ENCODE measurements at places on chromosomes 1 and 21.

DNA sequence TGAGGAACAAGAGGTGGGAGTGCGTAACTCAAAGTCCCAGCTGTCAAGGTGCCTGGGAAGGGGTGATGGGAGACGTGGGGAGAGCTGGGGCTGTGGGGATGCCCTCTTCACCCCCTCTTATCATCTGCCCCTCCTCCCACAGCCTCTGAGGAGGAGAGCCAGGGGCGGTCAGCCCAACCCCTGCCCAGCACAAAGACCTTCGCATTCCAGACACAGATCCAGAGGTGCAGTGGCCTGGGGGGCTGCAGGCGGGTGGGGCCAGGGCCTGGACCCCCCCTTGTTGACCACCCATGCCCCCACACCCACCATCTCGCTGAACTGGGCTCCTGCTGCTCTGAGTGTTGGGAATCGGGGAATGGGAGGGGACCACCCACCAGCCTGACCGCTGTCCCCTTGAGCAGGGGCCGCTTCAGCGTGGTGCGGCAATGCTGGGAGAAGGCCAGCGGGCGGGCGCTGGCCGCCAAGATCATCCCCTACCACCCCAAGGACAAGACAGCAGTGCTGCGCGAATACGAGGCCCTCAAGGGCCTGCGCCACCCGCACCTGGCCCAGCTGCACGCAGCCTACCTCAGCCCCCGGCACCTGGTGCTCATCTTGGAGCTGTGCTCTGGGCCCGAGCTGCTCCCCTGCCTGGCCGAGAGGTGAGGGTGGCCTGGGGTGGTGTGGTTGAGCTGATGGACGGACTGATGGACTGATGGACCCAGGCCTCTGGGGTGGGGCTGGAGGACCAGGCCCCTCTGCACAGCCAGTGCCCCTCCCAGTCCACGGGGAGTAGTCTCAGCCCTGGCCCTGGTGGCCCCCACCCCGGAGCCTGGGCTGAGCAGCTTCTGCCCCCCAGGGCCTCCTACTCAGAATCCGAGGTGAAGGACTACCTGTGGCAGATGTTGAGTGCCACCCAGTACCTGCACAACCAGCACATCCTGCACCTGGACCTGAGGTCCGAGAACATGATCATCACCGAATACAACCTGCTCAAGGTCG is 29.7 kb downstream of the TRIM11 start:
- no peak for DNase-seq

DNA sequence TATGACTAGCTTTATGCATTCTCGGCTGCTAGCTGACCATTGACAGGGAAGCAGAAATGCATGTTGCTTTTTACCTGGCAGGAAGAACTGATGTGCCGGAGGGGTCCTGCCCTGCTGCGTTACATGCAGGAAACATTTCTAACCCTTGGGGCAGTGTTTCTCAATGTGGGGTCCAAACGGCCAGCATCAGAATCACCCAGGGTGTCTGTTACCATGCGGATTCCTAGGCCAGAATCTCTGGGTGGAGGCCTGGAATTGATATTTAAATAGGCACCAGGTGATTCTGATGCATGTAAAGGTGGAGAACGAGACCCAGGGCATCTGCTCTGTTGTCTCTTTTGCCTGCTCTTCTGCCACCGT is 182.7 kb downstream of the PCP4 start:
- no peak for DNase-seq

GRCh38 chr1:22319608-22320007 is 132.0 kb upstream of the ZBTB40 start:
- DNase-seq, result no peak

- no peak for DNase-seq
These were observed 26.4 kb downstream of the LAMB3 start for GRCh38 chr1:209625791-209626285.

DNA sequence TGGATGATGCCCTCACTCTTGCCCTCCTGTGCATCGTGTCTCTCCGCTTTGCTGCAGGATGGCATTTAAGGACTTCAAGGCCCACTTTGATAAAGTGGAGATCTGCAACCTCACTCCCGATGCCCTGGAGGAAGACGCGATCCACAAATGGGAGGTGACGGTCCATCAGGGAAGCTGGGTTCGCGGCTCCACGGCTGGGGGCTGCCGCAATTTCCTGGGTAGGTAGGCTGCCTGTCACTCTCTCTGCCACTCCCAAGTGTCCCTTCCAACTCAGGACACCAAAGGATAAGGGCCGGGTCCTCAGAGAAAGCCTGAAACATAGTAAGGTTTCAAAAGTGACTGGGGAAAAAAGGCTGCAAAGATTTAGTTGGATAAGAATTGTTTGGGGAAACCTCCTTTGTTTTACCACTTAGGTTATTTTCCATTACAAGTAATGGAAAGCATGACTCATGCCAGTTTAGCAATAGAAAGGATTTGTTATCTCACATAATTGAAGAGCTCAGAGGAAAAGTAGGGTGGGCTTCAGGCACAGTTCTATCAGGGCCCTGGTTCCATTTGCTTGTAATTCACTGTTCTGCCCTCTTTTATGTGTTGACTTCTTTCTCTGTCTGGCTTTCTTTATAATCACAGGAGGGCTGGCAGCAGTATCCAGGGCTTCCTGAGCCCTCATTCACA is 31.9 kb downstream of the CAPN9 start:
- no peak for DNase-seq
